Kasumi-1 (cell line): ENCODE measurements at places on chromosomes 2 and 18.

- DNase-seq = no peak
These were observed 314.3 kb downstream of the NBAS start for GRCh38 chr2:15246870-15247269.

GRCh38 chr2:232438091-232438490 is 17.9 kb upstream of the ALPI start:
- DNase-seq = no peak

DNA sequence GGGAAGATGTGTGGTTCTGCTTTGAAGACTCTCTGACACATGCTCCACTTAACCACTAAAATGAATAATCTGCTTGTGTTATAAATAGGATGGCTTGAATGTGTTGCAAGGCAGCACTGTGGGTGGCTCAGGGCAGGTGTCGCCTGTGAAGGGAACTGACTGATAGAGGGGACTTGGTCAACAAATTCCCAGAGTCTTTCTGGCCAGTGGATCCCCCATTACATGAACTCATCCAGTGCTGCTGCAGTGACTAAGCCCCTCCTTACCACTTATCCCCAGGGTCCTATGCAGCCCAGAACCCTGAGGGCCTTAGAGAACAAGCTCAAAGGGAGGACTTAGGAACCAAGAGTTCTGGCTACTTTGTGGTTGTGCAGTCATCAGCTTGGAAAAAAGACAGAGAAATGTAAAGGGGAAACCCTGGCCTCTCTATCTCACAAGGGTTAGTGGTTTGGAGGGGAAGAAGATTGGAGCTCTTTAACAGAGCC is 226.2 kb upstream of the TNP1 start:
- no peak for DNase-seq

DNA sequence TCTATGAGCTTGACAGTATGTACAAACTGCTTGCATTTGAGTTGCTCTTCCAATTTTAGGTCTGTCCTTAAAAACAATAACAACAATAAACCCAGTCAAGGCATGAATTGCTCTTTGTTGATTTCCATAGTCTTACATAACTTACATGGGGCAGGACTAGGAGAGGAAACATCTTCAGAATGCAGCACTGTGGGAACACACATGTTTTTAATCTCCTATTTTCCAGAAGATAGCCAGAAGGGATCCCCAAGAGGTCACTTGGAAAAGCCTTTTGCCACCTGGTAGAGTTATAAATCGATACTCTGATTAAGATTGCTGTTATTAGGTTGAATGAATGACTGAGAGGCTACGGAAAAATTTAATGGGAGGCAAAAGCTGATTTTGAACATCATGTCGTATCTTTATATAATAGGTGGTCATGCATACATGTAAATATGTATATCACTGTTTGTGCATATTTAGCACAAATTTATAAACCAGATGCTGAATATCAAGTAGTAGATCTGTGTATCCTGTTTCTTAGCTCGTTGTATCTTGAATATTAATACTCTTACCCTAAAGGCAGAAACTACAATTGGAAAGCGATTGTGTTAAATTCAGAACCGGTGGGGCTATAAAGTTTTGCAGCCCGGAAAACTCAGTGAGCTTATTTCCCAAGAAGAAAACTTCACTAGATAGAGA is 479.4 kb upstream of the TCF4 start:
- no peak for DNase-seq

DNA sequence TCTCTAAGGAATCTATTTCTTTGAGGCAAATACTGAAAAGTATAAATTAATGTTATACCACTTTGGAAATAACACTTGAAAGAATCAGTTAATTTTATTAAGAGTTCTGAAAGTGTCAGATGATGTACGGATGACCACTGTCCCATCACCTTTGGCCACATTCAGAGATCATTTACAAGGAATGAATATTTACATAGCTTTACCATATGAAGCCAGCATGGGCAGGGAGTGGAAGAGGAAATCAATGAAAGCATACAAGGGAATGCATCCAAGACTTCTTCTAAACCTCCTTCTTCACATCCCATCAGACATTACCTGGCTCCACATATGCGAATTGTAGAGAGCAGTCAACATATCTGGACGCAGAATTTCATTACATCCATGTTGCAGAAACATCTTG is 123.4 kb downstream of the RIF1 start:
- no peak for DNase-seq

- DNase-seq = no peak
These were observed 8.2 kb downstream of the SLC35F6 start for GRCh38 chr2:26772064-26773001.

GRCh38 chr2:190592831-190593230 is 56.1 kb upstream of the NAB1 start:
- no peak for DNase-seq

DNA sequence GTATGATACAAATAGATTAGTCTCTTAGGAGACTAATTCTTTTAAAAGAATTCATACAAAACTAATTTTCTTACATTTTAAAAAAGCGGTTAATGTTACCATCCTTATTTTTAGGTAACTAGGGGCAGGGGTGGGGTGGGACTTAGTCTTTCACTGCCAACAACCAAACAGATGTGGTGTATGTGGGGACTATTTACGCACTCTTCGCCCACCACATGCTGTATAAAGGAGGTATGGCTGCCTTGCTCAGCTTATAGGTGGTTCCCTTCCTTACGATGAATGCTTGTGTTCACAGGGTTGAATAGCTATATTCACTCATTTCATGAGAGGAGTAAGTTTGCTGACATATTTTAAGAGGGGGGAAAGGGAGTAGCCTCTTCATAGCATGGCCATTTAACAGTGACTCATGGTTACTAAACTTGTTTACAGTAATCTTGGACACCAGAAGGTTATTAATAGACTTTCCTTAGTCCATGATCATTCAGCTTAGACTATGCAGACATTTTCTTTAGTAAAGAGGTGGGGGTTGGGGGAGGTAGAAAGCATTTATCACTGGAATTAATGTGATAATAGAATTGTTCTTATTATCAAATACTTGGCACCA is 61.8 kb downstream of the CAB39 start:
- no peak for DNase-seq

DNA sequence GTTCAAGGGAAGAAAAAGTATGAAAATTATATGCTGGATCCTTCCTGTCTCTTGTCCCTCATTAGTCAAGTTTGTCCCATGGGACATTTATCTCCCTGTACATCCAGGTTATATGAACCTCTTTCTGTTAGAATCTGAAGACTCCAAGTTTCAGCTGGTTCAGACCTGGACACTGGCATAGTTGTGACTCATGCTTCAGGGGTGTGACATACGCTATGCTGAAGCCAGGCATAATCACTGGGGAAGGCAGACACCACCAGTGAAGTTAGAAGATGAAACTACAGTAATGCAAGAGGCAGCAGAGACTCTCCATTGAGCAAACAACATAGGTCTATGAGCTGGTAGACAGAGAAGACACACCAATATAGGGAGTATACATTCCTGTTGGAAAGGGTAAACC is 269.7 kb upstream of the SLC8A1 start:
- no peak for DNase-seq

DNA sequence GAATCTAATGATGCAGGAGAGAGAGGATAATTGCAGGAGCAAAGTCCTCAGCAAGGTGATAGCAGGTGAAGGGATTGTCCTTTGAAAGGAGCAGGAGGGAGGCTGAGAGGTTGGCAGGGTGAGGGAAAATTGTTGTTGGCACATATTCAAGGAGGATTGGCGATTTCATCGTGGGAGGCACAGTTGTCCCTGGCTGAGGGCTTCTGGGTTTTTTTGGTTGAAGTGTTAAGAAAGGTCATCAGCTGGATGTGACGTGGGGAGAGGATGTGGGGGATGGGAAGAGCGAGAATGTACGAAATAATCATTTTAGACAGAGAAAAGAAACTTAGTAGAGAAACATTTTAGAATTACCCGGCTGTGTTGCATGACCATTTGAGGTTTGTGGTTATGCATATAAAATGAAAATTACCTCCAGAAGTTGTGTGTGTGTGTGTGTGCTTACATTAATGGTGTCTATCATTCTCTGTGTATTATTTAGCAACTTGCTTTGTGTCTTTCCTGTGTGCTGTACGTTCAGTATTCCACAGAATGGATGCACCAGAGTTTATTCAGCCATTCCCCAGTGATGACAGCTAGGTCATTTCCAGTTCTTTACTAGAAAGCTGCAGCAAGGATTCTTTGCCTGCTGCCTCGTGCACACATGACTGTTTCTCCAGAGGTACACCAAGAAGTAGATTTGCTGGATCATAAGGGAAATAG is 67.6 kb downstream of the SDC1 start:
- DNase-seq = no peak
